ENCODE measurements at places on chromosomes 11 and 22. TPM values are rescaled to one million over a fixed set of nuclear protein-coding genes. Genes with fewer than 3 reads are reported as not detected.

- no peak for DNase-seq
These were observed 13.8 kb downstream of the GAB2 start for GRCh38 chr11:78403781-78404180.

DNA sequence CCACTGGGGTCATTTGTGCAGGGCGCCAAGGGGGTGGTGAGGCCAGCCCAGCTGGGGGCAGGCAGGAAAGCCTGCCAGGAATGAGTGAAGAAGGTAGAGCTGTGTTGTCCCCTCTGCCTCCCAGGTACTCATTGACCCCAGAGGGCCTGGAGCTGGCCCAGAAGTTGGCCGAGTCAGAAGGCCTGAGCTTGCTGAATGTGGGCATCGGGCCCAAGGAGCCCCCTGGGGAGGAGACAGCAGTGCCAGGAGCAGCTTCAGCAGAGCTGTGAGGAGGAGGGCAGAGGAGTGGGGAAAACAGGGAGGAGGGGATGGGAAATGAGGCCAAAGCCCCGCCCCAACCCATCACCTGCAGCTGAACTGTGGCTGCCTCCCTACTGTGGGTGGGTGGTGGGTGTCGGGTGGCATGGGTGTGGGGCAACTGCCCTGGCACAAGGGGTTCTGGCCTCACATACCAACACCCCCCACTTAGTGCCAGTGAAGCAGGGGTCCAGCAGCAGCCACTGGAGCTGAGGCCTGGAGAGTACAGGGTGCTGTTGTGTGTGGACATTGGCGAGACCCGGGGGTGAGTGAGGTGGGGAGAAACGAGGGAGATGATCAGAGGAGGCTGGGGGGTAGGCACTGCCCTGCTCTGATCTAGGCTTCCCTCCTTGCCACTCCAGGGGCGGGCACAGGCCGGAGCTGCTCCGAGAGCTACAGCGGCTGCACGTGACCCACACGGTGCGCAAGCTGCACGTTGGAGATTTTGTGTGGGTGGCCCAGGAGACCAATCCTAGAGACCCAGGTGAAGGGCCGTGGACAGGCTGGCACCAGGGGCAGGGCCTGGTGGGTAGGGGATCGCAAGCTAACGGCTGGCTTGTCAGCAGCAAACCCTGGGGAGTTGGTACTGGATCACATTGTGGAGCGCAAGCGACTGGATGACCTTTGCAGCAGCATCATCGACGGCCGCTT is 3.0 kb downstream of the MUS81 start:
- no peak for DNase-seq

DNA sequence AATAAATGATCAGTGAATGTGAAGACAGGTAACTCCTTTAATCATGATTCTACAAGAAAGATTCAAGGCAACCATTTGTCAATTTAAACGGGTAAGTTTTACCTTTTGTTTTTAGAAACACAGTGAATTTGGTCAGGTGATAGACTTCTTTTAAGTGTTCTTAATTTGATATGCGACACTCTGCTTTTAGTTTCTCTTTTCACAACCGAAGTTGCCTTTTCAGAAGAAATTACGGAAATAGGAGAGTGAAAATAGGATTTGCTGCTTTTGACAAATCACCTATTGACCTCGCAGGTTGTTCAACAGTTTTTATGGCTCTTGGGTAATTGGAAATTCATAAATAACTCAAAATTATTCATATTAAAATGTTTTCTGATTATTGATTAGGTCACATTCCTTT is 142.1 kb downstream of the CNTN5 start:
- DNase-seq = no peak

GRCh38 chr11:45145379-45146071 is 914 bp upstream of the PRDM11 start:
- no peak for DNase-seq

SUSD2 gene
- not detected for total RNA-seq

DNA sequence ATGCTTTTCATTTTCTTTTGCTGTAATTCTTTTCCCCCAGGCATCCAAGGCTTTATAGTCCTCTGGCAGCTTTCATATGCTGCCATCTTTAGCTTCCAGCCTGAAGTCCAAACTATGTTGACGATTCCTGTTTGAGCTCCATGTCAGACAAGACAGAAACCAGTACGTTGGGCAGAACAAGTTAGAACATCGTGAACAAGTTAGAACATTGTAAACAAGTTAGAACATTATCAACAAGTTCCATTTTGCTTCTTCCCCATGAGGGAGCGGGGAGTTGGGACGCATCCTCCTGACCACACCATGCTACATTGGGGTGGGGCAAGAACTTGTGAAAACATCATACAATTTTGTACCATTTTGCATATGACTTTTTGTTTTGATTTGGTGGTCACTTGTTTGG is 23.9 kb downstream of the GLB1L2 start:
- no peak for DNase-seq

GRCh38 chr22:23054531-23055257 is 15.6 kb upstream of the GNAZ start:
- peak; percentile 56 for DNase-seq

DNA sequence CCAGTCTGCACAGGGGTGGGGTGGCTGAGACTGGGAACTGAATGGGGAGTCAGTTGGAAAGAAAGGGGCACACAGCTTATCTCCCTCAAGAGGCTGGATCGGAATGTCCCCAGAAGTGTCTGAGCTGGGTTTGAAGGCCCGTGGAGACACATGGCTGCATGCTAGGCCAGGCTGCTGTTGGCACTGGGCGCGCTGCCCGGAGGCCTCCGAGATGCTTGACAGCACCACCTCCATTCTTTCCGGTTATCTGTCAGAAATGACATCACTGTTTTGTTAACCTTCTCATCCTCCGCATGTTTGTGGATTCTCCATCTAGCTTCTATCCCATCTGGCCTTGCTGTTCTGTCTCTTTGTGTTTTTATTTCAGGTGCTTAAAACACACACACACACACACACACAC is 85.5 kb downstream of the APIP start:
- no peak for DNase-seq

CHRDL2 gene
- total RNA-seq = not detected

GRCh38 chr11:122746611-122747244 is 91.2 kb downstream of the UBASH3B start:
- DNase-seq = no peak

DNA sequence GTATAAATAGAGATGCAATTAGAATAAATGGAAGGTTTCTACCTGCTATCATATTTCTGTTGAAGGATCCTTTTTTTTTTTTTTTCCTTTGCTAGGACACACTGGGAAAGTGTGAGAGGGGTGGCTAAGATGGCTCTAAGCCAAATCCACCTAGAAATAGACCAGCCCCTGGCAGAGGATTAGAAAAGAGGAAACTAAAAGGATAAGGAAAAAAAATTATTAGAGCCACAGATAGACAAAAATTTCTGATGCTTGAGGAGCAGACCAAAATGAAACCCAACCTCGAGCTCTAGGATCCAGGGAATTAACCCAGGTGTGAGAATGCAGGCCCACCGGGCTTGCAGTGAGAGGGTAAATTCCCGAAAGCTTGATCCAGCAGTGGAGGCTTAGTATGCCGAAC is 262.3 kb downstream of the CADM1 start:
- DNase-seq = no peak

FAM180B gene
- total RNA-seq = not detected

GRCh38 chr22:26949193-26949592 is 291.8 kb downstream of the MIAT start:
- peak; percentile 31 for DNase-seq

DNA sequence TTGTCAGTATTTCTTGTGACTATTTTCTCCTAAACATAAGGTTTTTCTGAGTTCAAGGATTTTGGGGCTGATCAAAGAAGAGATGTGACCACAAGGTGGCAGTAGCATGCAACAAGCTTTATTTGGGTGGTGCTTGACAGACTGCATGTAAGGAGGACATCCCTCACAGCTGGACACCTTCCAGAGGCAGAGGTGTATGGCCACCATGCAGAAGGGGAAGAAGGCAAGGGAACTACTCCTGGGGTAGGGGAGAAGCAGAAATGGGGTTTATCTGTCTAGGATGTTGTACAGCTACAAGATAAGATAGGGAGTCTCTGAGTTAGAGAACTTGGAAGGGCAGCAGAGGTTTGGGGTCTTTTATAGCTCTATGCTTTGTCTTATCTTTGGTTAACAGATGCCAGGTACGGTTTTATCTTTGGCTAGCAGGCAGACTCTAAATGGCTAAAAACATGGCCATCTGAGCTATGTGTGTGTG is 5.1 kb upstream of the BIRC2 start:
- peak; percentile 69 for DNase-seq

SCARF2 gene
- total RNA-seq = 1.2 TPM

DNA sequence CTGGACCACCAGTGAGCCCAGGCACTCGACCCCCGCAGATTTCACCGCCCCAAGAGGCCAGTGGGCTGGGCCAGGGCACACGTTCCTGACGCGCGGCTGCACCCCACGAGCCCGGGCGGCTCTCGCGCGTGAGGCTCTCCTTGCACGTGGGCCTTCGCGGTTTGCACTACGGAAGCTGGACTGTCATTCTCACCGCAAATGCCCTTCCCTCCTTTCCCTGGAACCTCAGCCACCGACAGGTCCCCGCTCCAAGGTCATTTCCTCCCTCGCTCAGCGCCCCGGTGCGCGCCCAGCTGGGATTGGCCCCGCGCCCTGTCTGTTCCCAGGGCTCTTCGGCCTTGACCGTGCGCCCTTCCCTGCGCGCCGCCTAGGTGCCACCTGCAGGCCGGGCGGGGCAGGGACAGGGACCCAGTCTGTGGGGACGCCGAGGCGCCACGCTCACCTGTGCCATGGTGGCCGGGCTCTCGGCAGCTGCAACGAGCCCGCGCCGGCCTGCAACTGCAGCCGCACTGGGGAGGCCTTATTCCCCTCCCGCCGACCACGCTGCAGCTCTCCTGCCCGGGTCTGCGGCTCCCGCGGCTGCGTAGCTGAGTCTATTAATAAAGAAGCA is 2.1 kb upstream of the CPT1A start:
- peak; percentile 67 for DNase-seq

DNA sequence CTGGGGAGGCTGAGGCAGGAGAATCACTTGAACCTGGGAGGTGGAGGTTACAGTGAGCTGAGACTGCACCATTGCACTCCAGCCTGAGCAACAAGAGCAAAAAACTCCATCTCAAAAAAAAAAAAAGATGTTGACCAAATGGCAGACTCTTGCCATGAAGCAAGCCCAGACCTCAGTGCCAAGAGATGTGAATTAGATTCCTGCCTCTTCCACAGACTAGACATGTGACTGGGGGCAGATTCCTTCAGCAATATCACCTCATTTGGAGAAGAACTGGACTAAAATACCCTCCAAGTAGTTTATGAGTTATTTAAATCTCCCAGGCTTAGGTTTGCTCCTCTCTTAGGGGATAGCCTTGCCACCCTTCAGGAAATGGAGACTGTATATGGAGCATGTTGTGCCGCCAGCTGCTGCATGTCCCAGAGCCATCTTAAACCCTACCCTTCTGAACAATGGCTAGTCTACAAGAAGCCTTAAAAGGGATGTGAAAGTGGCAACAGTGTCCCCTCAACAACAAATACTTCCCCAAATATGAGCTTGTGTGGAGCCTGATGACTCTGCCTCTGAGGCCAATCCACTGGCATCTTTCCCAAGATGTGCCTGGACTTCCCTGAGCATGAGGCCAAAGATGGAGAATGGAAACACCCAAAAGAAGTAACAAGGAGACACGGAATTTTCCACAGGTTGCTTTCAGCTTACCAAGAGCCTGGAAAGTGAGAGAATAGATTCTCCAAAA is 763 bp upstream of the MS4A7 start:
- DNase-seq = no peak

- DNase-seq = no peak
These were observed 110.5 kb downstream of the ATG16L2 start for GRCh38 chr11:72924568-72925190.

DNA sequence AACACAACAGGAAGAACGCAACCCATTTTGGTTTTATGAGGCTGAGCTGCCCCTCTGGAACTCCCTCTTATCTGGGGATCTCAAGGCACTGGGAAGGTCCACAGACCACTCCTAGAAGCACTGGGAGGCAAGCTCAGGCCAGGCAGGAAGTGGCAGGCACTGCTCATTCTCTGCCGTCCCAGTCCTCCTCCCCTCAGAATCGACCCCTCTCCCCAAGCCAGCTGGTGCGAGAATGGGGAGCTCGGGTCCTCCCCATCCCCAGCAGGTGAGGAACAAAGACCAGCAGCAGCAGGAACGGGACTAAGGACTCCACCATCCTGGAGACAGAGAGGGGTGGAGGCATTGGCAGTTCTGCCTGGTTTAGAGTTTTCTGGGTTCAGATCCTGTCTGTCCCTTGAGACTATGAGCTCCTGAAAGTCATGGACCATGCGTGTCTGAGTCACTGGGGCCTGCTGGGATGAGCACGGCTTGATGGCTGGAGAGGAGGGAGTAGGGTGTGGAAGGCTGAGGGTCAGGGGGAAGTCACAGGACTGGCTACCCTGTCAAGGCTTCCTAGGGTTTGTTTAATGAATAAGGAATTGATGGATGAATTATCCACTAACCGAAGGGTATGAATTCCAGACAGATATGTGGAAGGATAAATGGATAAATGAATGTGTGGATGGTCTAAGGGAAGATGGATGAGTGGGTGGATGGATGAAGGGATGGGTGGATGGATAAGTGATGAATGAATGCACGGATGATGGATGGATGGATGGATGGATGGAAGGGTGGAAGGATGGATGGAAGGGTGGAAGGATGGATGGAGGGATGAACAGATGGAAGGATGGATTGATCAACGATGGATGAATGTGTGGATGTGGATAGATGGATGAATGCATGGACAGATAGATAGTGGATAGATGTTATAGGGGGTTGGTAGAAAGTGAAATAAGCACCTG is 6.4 kb downstream of the MYEOV start:
- peak; percentile 87 for DNase-seq

DNA sequence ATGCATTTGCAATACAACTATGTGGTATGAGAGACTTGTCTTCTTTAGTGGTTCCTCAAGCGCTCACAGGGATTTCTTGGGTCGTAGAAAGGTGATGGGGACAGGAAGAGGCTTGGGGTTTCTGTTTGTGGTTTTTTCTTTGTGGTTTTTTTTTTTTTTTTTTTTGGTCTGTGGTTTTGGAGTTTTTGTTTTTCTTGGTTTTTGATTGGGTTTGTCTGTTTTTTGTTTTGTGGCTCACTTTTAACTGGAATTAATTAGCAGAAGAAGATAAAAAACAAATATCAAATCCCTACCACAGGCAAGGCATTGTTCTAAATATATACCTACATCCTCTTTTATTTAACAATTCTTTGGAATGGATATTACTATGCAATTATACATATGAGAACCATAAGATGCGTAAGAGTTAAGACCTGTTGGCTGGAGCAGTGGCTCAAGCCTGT is 5.5 kb downstream of the TTC28 start:
- peak; percentile 69 for DNase-seq

PKDREJ gene
- total RNA-seq = not detected

GRCh38 chr11:34168642-34169420 is 63.4 kb downstream of the NAT10 start:
- no peak for DNase-seq
